ENCODE measurements at places on chromosomes 7 and 10. TPM values are rescaled to one million over a fixed set of nuclear protein-coding genes. Genes with fewer than 3 reads are reported as not detected.

The NPSR1 gene
- total RNA-seq: not detected

The ZNF679 gene
- total RNA-seq: not detected

The ASZ1 gene
- total RNA-seq: not detected

The CHN2 gene
- 0.36 TPM for total RNA-seq

The PRR15 gene
- not detected for total RNA-seq

The CYP26A1 gene
- not detected for total RNA-seq

The BUB3 gene
- 127 TPM for total RNA-seq

The DNAJC12 gene
- 1.1 TPM for total RNA-seq

The MLXIPL gene
- not detected for total RNA-seq

The OR2A12 gene
- not detected for total RNA-seq

The EBLN1 gene
- total RNA-seq: not detected

The FMC1 gene
- 5.4 TPM for total RNA-seq

The FAM25C gene
- total RNA-seq: not detected

The CRYGN gene
- 0.16 TPM for total RNA-seq

The SPDYE2B gene
- not detected for total RNA-seq

The PRKAR1B gene
- total RNA-seq: 9.2 TPM

The NME8 gene
- total RNA-seq: not detected

The GRK5 gene
- 17.0 TPM for total RNA-seq

The SEMA3C gene
- 272 TPM for total RNA-seq

The SPDYE16 gene
- not detected for total RNA-seq

The OPN1SW gene
- not detected for total RNA-seq

The ANKRD61 gene
- 0.16 TPM for total RNA-seq

The CDK6 gene
- 47.1 TPM for total RNA-seq

The FOXP2 gene
- 13.1 TPM for total RNA-seq

The TMEM26 gene
- 8.8 TPM for total RNA-seq

The NYAP1 gene
- total RNA-seq: 3.0 TPM

The CPSF4 gene
- 32.3 TPM for total RNA-seq

Data from hair follicle dermal papilla cell (primary cell).